Skin of body (tissue), 3 donors: ENCODE measurements at places on chromosomes 16 and 17.

DNA sequence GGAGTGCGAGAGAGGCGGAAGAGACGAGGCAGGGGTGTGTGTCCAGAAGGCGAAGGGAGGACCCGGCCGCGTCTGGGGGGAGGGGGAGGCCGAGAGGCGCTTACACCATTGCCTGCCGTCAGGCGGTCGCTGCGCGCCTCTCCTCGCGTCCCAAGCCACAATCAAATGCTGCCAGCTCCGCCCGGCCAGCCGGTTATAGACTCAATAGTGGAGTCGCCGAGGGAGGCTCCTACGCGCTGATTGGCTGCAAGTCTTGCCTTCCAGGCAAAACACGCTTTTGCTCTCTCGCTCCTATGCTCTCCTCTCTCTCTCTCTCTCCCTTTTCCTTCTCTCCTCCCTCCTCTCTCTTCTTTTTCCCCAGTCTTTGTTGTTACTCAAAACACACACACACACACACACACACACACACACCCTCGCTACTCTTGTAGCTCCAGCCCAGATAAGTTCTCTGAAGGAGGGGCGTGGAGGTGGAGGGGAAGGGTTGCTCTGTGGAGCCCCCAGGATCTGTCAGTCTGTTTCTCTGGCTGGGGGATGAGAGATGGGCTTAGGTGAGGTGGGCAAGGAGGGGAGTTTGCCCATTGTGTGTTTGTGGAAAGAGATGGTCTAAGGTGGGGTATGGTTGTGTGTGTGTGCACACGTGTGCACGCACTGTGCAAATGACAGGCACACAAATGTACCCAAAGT lies at the start of gene DLX3:
Gene DLX3 (minus strand): TSS at position 170 of the 684 bp plus-strand sequence. CDS start 226 bp downstream, outside the sequence.
- peak; percentile 31 for DNase-seq

DNA sequence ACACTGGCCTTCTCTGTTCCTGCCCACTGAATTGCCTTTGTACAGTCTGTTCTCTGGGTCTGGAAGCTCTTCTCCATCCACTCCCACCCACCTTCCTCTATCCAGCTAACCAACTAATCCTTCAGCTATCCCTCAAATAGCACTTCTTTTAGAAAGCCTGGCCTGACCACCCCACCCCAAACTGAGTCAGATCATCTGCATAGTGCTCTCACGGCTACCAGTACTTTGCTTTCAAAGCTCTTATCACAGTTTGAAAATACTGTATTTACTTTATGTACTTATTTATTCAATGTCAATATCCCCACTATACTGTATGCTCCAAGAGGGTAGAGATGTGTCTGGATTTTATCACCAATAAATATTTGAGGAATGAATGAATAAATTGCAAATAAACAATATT lies 4.5 kb upstream of the CLDN7 start:
- no peak for DNase-seq

- DNase-seq, result peak; percentile 69
These were observed 38.8 kb downstream of the PKD1L3 start for GRCh38 chr16:71961066-71962039.

DNA sequence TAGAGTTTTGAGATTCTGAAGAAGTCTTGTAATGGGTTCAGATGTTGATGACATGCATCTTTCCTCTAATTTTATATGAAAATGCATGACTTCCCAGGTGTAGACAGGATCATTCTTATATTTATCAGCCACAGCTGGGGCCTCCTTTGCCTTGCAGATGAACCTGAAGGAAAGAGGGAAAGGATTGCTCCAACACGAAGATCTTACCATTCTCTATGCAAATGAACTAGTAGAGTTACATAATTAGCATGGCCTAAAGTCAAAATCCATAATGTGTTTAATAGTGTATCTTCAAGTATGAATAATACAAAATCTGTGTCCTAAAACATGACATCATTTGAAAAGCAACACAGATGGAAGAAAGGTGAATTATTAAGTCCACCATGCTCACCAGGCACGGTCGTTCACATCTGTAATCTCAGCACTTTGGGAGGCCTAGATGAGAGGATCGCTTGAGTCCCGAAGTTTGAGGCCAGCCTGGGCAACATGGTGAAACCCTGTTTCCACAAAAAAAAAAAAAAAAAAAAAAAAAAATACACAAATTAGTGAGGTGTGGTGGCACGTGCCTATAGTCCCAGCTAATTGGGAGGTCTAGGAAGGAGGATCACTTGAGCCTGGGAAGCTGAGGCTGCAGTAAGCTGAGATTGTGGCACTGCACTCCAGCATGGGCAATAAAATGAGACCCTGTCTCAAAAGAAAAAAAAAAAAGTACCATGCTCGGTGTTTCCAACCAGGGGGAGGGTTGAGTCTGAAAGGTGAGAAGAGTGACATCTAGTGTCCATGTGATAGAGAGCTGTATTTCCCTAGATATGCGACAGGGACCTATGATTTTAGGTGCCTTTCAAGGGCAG lies 6.3 kb downstream of the VWA3A start:
- no peak for DNase-seq

GRCh38 chr17:27631897-27632725 lies 1.1 kb downstream of the LGALS9 start:
- DNase-seq, result no peak

GRCh38 chr17:2695961-2696760 lies 15.4 kb downstream of the CLUH start:
- no peak for DNase-seq

DNA sequence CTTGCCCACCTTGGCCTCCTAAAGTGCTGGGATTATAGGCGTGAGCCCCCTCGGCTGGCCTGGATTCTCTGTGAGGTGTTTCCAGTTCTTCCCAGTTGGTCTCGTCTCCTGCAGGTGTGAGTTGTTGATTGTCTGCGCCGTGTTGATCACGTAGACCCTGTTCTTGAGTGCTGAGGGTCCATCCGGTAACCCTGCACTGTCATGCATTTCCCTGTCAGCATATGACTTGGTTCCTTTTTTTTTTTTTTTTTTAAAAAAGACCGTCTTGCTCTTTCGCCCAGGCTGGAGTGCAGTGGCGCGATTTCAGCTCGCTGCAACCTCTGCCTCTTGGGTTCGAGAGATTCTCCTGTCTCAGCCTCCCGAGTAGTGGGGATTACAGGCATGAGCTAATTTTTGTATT lies 17.3 kb downstream of the MGRN1 start:
- no peak for DNase-seq

GRCh38 chr17:18025241-18025944 lies 13.6 kb downstream of the ATPAF2 start:
- DNase-seq, result no peak

DNA sequence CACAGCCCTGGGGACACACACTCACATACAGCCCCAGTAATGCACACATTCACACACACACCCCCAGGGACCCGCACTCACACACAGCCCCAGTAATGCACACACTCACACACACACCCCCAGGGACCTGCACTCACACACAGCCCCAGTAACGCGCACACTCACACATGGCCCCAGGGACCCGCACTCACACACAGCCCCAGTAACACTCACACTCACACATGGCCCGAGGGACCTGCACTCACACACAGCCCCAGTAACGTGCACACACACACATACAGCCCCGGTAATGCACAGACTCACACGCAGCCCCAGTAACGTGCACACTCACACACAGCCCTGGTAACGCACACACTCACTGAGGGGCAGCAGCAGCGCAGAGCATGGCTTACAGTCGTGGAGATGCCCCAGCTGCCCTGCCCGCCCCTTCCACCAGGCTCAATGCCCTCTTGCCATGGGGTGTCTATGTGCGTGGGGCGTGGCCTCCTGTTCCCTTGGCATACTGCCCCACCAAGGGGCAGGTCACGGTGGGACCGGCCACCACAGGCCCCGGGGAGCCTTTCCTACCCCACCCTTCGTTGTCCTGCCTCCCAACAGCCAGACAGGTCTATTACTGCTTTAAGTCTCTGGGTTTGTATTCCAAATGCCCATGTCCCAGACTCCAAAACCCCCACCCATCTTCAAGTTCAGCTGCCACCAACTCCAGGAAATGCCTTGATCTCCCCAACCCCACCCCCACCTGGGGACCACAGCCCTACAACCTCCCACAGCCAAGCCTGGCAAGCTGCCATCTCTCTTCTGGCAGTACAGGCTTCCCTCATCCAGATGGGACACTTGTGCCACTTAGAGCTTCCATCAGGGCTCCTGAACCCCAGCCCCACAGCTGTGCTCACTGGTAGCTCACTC lies 2.7 kb downstream of the CCDC102A start:
- DNase-seq, result no peak

GRCh38 chr17:44121997-44122815 lies 1.2 kb downstream of the HDAC5 start:
- no peak for DNase-seq
